ENCODE measurements at places on chromosomes 2 and 18.

GRCh38 chr2:58377181-58377580 is 136.1 kb upstream of the FANCL start:
- no peak for DNase-seq

GRCh38 chr2:122028371-122029100 is 273.1 kb downstream of the TSN start:
- no peak for DNase-seq

GRCh38 chr2:221096706-221097567 is 475.2 kb downstream of the EPHA4 start:
- DNase-seq, result no peak

DNA sequence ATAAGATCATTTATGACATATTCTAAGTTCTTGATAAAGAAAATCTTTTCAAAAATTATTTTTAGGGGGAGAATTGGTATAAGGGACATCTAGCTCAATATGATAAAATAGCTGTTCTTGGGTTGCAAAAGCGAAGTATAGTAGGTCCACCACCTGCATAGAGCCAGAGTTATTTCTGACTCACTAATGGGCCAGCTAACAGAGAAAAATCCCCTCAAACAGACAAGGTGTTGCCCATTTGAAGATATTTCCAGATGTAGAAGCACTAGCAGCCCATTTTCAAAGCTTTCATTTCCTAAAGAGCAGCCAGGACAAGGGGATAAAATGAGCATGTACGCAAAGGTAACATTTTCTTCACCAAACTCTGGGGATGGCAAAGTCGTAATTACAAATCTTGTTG is 165.7 kb upstream of the FN1 start:
- DNase-seq, result no peak

GRCh38 chr2:25957743-25958142 is 24.6 kb downstream of the KIF3C start:
- no peak for DNase-seq

- DNase-seq, result no peak
These were observed 768.2 kb downstream of the NRXN1 start for GRCh38 chr2:50263728-50264127.

DNA sequence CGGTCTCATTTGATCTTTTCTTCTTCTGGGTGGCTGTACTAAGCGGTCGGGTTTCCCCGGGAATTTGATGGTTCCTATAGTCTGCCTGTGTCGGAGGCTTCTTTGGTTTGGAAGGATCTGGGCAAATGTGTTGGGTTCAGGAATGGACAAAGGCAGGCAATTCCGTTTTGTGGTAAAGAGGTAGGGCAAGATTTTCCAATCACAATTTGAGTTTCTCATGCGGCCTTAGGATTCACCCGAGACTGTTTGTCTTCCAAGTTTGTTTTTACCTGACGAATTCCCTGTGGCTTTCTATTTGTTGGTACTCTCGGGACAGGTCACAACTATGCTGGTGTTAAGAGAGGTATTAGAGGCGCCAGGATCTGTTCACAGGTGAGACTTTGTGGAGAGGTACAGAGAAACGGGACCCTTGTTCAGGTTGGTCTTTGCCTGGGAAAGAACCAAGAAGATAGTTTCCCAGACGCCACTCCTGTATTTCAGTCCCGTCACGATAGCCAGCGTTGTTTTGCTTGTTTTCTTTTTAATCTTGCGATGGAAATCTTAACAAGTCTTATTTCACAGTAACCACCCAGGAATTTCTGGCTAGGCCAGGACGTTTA is 3.0 kb downstream of the SP5 start:
- no peak for DNase-seq

DNA sequence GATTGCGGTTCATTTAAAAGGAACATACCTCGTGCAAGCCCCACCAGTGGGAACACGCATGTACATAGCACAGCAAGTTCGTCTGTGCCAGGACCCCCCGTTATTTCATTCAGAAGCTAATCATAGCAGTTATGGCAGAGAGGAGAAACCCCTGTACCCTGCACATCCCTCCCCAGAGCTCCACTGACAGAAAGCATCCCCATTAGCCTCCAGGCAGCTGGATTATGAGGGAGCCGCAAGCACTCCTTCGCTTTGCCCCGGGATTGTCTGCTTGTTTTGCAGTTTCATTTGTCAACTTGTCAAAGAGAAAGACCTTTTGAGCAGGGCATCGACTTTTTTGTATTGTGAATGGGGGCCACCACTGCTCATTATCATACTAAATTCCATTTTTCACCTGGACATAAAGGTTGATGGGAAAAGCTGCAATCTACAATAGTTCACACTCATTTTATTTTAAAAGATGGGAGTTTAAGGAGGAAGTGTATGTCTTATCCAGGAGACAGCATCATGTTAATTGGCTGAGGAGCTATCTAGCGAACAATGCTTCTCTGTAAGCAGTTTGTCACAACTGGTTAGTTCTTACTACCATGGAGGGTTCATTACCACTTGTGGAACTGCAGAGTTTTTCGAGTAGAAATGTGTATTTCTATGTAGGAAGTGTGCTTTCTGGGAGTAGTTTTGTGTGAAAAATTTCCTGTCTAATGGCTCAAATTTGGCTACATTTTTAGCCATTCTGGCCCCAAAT is 255.3 kb downstream of the THSD7B start:
- DNase-seq, result no peak

GRCh38 chr2:113700186-113700841 is 56.1 kb downstream of the SLC35F5 start:
- DNase-seq, result no peak

- no peak for DNase-seq
These were observed 52.6 kb upstream of the NEMP2 start for GRCh38 chr2:190587106-190587505.

DNA sequence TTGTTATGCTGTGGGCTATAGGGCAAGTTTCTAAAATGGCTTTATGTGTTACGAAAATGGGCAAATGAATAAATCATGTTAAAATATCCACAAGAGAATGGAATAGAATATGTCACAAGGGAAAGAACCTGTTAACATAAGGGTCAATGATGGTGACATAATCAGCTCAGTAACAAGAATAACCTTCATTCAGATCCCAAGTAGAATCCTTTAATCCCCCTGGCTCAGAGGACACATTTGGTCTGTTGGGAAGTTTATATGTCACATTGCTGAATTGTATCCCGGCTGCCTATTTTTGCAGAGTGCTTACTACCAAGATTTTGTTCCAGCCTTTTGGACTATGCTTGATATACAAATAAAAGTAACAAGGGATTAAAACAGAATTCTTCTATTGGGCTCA is 13.1 kb upstream of the LGALSL start:
- no peak for DNase-seq

DNA sequence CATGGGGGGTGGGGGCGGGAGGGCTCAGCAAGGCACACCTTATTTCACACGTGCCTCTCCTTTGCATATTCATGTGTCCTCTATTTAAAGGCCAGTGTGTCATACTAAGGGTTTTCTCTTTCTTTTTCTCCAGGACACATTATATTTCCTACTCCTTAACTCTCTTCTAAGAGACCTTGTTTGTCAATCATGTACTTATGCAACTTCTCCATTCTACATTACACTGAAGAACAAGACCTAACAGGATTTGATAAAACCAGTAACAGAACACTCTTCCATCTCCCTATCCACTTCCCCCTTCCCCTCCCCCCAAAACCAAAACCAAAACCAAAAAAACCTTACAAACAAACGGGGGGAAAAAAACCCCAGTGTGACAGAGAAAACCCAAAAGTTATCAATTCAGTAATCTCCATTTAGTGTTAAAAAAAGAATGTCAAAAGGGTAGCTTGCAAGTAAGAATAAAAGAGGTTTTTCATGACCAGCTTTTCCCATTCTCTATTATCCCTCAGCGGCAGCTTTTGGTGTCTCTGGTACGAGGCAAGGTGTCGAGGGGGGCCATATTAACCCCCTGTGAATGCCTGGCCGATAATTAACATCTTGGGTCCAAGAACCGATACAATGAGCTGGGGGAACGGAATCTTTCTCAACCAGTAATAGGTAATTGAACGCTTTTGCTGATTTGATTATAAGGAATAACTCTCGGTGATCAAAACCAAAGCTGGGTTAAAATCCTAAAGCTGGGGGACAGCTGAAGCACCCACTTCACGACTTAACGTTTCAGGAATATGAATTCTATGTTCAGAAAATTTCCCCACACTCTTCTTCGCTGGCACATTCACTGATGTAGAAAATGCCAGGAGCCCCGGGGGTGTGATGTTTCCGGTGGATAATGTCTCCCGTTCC is 191.0 kb upstream of the TCF4 start:
- no peak for DNase-seq

- DNase-seq, result no peak
These were observed 93.7 kb downstream of the HS1BP3 start for GRCh38 chr2:20557226-20557625.

GRCh38 chr2:53784436-53784835 is 2.3 kb downstream of the ASB3 start:
- no peak for DNase-seq

GRCh38 chr2:54952978-54953456 is 97.2 kb downstream of the RTN4 start:
- no peak for DNase-seq

DNA sequence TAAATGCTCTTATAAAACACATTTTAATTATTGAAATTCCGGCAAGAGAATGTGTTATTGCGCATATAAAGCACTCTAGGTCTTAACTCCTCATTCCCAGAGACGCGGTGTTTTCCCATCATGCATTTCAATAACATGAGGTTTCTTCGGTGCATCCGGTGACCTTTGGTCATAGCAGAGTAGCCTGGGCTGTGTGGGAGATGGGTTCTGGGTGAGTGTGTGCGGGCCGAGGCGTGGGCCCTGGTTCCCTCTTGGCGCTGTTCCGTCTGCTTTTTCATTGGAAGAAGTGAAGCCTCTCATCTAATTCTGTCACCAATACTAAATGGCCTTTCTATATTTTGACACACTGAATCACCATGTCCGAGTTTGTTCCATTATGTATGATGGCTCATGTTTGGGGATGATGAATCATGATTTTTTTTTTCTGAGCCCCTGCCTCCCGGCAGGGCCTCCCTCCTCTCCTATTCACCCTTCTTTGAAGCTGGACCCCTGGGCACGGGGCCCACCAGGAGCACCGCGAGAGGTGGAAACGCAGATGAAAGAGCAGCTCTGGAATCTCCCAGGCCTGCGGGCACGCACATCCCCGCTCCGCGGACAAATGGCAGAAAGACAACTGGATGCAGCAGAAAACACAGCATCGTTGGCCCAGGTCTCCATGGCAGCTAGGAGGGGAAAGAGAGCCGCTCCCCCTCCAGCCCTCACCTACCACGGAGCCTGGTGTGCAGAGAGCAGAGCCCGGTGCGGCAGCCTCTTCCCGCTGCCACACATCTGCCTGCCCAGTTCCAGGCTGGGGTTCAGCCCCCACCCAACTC is 85.8 kb upstream of the HPCAL1 start:
- no peak for DNase-seq

DNA sequence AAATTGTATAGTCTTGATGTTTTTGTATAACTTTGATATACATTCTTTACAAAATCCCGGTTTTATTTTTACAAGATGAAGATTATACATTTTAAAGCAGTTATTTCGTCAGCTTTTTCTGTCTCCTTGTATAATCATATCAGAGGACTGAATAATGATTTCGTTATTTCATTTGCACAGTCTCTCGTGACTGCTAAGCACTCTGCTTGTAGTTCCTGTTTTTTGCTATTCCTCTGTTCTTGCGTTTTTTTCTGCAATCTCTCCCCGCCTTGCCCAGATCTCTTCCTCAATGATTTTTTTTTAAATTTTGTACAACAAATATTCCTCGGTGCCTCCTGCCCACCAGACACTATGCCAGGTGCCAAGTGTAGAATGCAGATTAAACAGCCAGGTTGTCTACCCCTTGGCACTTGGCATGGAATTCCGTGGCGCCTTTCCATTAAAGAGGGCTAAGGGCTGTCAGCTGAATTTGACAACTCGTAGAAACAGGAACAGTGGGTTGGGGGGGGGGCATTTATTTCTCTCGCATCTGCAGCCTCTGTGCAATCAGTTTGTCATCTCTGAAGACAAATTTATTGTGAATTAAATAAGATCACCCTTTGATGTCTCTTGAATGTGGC is 69.6 kb downstream of the KLHL29 start:
- DNase-seq, result no peak

DNA sequence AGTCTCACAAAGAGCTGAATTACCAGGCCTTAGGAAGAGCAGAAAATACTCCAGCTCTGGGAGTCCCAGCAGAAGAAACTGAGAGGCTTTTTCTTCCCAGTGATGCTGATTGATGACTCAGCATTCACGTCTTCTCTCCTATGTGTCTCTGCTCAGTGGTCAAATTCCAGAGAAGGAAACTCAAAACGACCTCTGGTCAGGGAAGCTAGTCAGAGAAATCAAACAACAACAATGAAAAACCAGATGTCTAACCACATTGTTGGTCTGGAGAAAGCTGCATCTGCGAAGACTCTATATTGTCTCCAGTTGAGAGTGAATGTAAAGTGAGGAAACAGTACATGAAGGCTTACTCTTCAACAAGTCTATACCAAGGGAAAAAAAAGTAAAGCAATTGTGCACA is 28.6 kb upstream of the CERS6 start:
- DNase-seq, result no peak

- no peak for DNase-seq
These were observed 1.7 kb upstream of the HS6ST1 start for GRCh38 chr2:128320192-128320905.

- DNase-seq, result no peak
These were observed 10.1 kb downstream of the NTSR2 start for GRCh38 chr2:11659851-11660250.

GRCh38 chr2:33763671-33764310 is 164.7 kb upstream of the FAM98A start:
- DNase-seq, result no peak

DNA sequence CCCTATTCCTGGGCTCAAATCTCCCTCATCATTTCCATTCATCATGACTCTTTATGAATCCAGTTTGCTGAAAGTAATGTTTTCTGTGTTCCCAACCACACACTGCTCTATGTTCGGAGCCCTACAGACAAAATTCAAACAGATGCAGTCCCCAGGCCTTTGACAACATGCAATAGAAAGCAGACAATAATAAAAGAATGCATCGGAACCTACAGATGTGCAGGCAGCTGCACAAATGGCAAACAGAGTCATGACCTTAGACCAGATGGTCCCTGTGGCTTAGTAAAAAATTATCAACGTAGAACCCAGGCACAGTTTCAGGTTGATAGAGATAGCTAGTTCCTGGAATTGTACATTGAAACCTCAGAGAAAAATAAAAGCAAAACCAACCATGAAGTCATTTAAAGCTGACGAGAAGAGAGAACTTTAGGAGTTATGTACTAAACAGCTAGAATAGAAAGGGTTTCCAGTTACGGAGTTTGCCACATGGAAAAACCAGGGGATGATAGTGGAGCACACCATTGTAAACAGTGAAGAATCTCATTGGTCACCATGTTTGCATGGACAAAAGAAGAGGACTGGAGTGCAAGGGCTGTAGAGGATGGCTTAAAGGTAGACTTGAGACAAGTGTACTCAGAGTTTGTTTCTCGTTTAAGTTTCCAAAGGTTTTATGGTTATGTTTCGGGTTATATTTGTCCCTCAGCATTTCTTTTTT is 23.2 kb upstream of the ACVR1 start:
- DNase-seq, result no peak

DNA sequence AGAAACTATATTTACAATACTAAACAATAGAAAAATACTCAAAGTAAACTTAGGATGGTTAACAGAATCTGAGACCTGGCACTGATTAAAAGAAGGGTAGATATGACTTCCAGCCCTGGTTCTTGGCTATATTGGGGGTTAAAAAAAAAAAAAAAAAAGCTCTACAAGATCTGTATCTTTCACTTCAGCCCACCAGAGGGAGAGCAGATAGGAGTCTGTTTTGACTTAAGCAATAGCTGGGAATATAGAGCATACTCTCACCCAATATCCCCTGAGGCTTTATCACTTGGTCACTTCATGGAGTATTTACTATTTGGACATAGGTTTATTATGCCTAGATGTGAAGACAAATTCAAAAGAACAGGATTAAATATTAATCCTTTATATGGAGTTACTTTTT is 598.9 kb upstream of the LINC00305 start:
- no peak for DNase-seq
